B cell (primary cell): ENCODE measurements at places on chromosomes 11 and 22. TPM values are rescaled to one million over a fixed set of nuclear protein-coding genes. Genes with fewer than 3 reads are reported as not detected.
A peak's percentile ranks its signal among the peaks of the same experiment; 100 is the strongest.

Gene SYT7
- not detected in 2 replicates for total RNA-seq

Gene GAL3ST1
- 0.46 TPM in 1 of 2 replicates, not detected in the other for total RNA-seq

Gene TMEM191B
- total RNA-seq: 6.6 and 8.3 TPM in 2 replicates

Gene OR4D5
- not detected in 2 replicates for total RNA-seq

Gene TBX10
- total RNA-seq: not detected in 2 replicates

DNA sequence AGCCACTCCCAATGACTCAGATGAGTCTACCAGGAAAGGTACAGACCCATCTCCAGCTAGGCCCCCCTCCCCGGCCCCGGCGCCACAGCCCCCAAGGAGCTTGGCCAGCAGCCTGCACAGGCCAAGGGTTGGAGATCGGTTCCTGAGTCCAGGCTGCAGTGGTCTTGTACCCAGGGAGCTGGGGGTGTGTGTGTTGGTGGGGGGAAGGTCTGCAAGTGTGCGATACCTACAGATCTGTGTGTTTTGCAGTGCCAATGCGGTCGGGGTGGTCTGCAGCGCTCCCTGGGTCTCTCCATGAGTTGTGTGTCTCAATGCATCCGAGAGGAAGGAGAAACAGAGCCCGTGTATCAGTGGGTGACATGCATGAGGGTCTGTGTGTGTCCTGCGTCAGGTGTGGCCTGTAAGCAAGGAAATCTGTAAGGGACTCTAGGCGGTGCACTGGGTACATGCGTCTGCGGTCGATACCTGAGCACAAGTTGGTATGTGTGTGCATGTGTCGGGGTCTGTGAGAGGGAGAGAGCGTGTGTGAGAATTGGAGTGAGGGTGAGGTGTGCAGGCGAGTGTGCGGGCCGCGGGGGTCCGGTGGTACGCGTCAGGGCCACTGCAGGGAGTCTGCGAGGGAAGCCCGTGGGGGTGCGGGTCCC is 645 bp downstream of the CDC42BPG start:
- no peaks in the 10 kb centered on the region for H3K36me3 ChIP-seq
- H3K4me3 ChIP-seq: peak overlapping the region; percentile 56
- DNase-seq: no peak
- no peaks in the 10 kb centered on the region for H3K27me3 ChIP-seq
- H3K27ac ChIP-seq: no peak overlapping the region

DNA sequence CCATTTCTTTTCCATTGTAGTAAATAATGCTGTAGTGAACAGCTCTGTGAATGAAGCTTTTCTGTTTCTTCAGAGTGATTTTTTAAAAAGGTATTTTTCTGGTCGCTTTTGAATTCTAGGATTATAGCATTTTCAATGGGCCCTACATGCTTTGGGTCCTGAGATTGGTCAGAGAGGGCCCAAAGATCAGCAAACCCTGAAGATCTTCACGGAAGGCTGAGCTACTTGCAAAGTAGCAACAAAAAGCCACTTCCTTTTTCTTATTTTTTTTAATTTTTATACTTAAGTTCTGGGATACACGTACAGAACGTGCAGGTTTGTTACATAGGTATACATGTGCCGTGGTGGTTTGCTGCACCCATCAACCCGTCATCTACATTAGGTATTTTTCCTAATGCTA is 200.5 kb downstream of the FAT3 start:
- H3K27me3 ChIP-seq: no peaks in the 10 kb centered on the region
- H3K4me3 ChIP-seq: no peak overlapping the region
- no peak for DNase-seq
- H3K27ac ChIP-seq: no peak overlapping the region
- no peaks in the 10 kb centered on the region for H3K36me3 ChIP-seq

GRCh38 chr22:41267958-41268357 is 18.0 kb downstream of the RANGAP1 start:
- no peaks in the 10 kb centered on the region for H3K4me1 ChIP-seq
- no peak for DNase-seq
- H3K4me3 ChIP-seq: no peak overlapping the region
- H3K27ac ChIP-seq: no peak overlapping the region
- peaks cover 65% of the 10 kb centered on the region for H3K36me3 ChIP-seq

GRCh38 chr11:3000032-3000961 is 8.2 kb upstream of the NAP1L4 start:
- no peak overlapping the region for H3K27ac ChIP-seq
- H3K27me3 ChIP-seq: no peaks in the 10 kb centered on the region
- H3K4me3 ChIP-seq: no peak overlapping the region
- peaks cover 39% of the 10 kb centered on the region for H3K36me3 ChIP-seq
- no peak for DNase-seq
- H3K4me1 ChIP-seq: no peaks in the 10 kb centered on the region

GRCh38 chr11:33256813-33257159 is 395 bp upstream of the HIPK3 start:
- peak overlapping the region; percentile 78 for H3K4me3 ChIP-seq
- H3K27ac ChIP-seq: peak overlapping the region; percentile 99
- H3K27me3 ChIP-seq: no peaks in the 10 kb centered on the region
- H3K4me1 ChIP-seq: peaks cover 14% of the 10 kb centered on the region

DNA sequence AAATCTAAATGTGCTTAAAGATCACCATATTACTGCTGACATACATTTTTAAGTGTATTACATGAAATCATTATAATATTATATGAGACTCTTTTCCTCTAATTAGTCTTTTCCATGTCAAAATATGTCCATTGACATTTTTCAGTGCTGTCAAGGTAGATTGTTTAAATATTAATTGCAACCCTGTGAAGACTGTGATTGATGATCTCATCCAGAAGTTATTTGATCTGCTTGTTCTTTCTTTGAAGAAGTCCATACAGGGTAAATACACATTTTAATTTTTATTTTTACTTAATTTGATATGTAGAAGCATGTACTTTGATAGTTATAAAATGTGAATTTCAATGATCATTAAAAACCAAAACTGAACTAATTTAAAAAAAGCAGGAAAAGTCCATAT is 38.4 kb downstream of the DYNC2H1 start:
- no peak for DNase-seq
- no peaks in the 10 kb centered on the region for H3K4me1 ChIP-seq
- H3K27me3 ChIP-seq: no peaks in the 10 kb centered on the region
- no peak overlapping the region for H3K4me3 ChIP-seq
- H3K36me3 ChIP-seq: no peaks in the 10 kb centered on the region

- peaks cover 19% of the 10 kb centered on the region for H3K27me3 ChIP-seq
- peaks cover 19% of the 10 kb centered on the region for H3K4me1 ChIP-seq
- DNase-seq: no peak
- no peak overlapping the region for H3K4me3 ChIP-seq
Measured at GRCh38 chr11:19977941-19978340, 182.3 kb downstream of the DBX1 start.

DNA sequence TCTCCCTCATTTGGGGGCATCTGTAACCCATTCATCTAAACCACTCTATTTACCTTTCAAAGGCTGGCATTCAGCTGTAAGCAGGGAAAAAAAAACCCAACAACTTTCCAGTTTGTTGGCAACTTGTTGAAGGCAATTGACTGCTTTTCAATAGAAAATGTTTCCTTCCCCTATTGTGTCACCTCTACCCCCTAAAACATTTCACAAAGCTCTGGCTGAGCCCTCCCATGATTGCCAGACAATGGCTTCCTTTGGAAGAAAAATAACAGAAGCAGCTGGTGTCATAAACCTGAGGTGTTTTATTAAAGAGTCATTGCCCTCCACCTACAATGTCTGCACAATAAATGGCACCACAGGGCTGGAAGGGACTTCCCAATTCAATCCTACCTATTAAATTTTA is 22.1 kb upstream of the PSMA1 start:
- H3K4me3 ChIP-seq: no peak overlapping the region
- no peaks in the 10 kb centered on the region for H3K4me1 ChIP-seq
- H3K27me3 ChIP-seq: no peaks in the 10 kb centered on the region
- no peak for DNase-seq
- no peak overlapping the region for H3K27ac ChIP-seq

DNA sequence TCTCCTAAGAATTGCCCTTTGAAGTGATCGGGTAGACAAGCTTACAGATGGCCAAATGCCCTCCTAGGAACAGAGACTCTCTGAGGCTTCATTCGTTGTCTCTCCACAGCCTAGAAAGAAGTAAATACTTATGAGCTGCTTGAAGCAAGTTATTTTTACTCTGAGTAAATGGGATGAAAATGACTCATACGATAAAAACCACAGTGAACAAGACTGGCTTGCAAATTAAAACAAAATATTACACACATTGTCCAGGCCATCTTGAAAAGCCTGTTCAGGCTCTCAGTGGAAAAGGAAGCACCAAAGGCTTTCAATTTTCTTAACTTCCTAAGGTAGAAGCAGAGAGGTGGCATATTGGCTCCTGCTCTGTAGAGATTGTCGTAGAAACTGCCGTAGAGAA is 294.2 kb downstream of the NELL1 start:
- DNase-seq: no peak
- no peaks in the 10 kb centered on the region for H3K36me3 ChIP-seq
- H3K4me1 ChIP-seq: no peaks in the 10 kb centered on the region
- H3K27me3 ChIP-seq: no peaks in the 10 kb centered on the region
- no peak overlapping the region for H3K4me3 ChIP-seq
- H3K27ac ChIP-seq: no peak overlapping the region

GRCh38 chr22:28268171-28268570 is 349.1 kb upstream of the PITPNB start:
- no peak overlapping the region for H3K27ac ChIP-seq
- H3K4me3 ChIP-seq: no peak overlapping the region
- H3K36me3 ChIP-seq: no peaks in the 10 kb centered on the region
- no peak for DNase-seq
- H3K27me3 ChIP-seq: no peaks in the 10 kb centered on the region

- no peak overlapping the region for H3K27ac ChIP-seq
- no peaks in the 10 kb centered on the region for H3K27me3 ChIP-seq
- H3K4me1 ChIP-seq: no peaks in the 10 kb centered on the region
- peaks cover 8% of the 10 kb centered on the region for H3K36me3 ChIP-seq
- H3K4me3 ChIP-seq: no peak overlapping the region
Measured at GRCh38 chr11:57406337-57406904, 16.0 kb upstream of the PRG2 start.

DNA sequence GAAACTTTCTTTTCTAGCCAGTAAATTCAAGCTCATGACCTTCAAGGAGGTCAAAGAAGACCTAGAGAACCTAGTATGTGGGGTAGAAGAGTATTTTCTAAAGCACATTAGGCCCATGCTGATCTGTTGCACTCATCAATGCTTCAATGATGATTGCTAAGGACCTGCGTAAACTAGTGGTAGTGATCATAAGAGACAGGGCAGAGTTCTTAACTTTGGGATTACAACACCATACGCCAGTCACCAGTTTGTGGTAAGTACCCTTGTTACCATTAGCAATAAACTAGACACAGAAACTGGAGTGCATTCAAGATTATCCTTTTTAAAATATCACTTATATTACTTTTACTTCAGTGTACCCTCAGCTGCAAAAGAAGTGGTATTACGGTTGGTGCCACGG is 490.3 kb downstream of the BUD13 start:
- H3K36me3 ChIP-seq: no peaks in the 10 kb centered on the region
- no peak overlapping the region for H3K27ac ChIP-seq
- no peak overlapping the region for H3K4me3 ChIP-seq
- no peaks in the 10 kb centered on the region for H3K4me1 ChIP-seq

GRCh38 chr22:19691721-19692341 is 22.5 kb upstream of the SEPTIN5 start:
- H3K4me3 ChIP-seq: no peak overlapping the region
- H3K27ac ChIP-seq: no peak overlapping the region
- no peak for DNase-seq
- H3K27me3 ChIP-seq: no peaks in the 10 kb centered on the region

- no peak for DNase-seq
Measured at GRCh38 chr22:50078761-50079160, 6.5 kb downstream of the MLC1 start.

DNA sequence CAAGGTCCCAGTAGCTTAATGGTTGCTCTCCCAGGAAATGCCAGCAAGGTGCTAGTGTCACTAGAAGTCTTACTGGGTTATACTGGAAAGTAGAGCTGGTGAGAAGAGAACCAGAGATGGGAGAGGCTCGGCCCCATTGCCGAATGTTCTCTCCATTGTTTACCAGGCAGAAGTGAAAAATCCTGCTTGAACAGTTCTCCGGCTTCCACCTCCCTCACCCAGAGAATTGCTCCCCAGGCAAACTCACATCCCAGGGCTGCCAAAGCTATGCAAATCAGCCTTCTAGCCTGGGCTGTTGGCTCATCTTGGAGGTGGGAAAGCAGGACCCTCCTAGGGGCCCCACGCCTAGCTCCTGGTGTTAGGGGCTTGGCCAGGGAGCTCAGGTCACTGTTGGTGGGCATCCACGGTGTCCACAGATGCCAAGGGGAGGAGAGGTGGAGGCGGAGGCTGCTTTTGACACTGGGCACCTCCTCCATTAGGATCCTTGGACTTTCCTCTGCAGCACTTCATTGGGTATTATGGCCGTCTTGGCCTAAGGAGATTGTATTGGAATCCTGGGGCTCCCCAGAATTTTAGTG is 20.1 kb downstream of the POU2F3 start:
- peaks cover 8% of the 10 kb centered on the region for H3K4me1 ChIP-seq
- no peaks in the 10 kb centered on the region for H3K36me3 ChIP-seq
- no peak overlapping the region for H3K27ac ChIP-seq
- no peak overlapping the region for H3K4me3 ChIP-seq
- no peak for DNase-seq

GRCh38 chr22:47547881-47548650 is 785.6 kb downstream of the TBC1D22A start:
- no peaks in the 10 kb centered on the region for H3K4me1 ChIP-seq
- no peak overlapping the region for H3K27ac ChIP-seq
- no peak for DNase-seq
- no peak overlapping the region for H3K4me3 ChIP-seq
- no peaks in the 10 kb centered on the region for H3K27me3 ChIP-seq

DNA sequence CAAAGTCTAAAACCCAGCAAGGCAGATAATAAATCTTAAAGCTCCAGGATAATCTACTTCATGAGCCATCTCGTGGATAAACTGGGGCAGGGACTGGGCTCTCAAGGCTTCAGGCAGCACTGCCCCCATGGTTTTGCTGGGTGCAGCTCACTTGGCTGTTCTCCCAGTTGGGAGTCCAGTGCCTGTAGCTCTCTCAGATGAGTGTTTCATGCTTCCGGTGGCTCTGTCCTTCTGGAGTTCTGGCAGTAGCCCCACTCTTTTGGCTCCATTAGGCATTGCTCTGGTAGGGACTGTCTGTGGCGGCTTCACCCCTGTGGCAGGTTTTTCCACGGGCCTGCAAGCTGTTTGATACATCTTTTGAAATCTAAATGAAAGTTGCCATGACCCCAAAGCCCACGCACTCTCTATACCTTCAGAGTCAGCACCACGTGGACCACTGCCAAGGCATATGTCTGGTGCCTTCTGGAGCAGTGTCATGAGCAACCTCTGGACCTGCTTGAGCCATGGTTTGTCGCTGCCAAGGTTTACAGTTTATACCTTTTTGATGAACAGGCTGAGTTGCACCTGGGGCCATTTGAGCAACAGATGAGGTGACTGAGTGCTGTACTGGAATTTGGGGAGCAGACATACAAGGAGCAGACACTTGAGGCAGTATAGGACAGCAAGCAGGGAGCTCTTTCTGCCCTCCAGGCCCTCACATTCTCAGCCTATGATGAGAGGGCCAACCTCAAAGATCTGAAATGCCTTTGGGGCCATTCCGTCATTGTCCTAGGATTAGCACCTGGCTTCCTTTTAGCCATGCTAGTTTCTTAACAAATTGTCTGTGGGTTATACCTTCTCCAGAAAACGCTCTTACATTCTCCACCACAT is 48.6 kb downstream of the MTNR1B start:
- no peak overlapping the region for H3K4me3 ChIP-seq
- H3K27me3 ChIP-seq: peaks cover 2% of the 10 kb centered on the region
- H3K27ac ChIP-seq: no peak overlapping the region

- H3K4me3 ChIP-seq: no peak overlapping the region
- no peaks in the 10 kb centered on the region for H3K36me3 ChIP-seq
- peaks cover 17% of the 10 kb centered on the region for H3K4me1 ChIP-seq
- no peak for DNase-seq
Measured at GRCh38 chr11:538431-539051, 1.2 kb downstream of the LRRC56 start.
